ENCODE measurements at places on chromosomes 3 and 15.

DNA sequence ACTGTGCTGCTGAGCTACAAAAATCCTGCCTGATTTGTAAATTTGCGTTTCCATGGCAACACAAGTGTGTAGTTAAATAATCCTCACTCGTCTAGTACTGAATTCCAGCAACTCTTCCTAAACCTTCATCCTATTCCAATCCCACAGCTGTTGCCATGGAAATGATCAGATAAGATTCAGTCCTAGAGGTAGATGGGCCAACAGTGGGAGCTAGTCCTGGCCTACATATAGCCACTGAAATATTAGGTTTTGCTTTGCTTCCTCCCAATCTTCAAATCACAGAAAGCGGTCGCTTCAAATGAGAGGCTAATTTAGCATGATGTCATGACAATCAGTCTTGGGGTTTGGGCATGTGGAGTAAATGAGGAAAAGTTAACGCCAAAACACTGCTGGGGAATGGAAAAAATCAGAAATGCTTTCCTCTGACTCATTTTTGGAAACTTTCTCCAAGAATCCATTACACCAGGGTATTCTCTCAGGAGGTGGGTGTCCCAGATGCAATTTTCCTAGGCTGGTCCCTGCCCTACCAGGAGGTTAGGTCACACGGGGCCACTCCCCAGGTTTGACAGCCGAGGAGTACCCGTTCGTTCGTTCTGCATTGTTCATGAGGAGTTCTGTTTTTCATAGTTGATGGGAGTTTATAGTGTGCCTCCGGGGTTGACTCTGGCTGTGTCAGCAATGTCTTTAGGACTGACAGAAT, 159.2 kb upstream of the SLCO3A1 start:
- DNase-seq: no peak

DNA sequence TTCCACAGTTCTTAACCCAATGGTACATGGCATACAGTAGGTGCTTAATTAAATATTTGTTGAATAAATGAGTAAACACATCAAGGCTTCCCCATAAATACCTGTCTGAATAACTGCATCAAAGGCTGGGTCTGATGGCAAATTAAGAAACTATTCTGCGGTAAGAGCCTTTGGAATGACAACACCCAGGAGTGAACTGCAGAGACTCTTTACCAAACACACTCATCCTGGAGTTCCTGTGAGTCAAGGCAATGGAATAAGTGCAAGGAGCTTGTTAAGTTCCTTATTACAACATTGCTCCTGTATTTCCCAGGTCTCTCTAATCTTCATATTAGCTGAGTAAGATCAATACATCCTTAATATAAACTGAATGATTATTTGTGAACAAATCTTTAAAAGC, 119.9 kb upstream of the STT3B start:
- DNase-seq: no peak

GRCh38 chr3:77041811-77042210, 1.9 kb downstream of the ROBO2 start:
- DNase-seq: no peak

DNA sequence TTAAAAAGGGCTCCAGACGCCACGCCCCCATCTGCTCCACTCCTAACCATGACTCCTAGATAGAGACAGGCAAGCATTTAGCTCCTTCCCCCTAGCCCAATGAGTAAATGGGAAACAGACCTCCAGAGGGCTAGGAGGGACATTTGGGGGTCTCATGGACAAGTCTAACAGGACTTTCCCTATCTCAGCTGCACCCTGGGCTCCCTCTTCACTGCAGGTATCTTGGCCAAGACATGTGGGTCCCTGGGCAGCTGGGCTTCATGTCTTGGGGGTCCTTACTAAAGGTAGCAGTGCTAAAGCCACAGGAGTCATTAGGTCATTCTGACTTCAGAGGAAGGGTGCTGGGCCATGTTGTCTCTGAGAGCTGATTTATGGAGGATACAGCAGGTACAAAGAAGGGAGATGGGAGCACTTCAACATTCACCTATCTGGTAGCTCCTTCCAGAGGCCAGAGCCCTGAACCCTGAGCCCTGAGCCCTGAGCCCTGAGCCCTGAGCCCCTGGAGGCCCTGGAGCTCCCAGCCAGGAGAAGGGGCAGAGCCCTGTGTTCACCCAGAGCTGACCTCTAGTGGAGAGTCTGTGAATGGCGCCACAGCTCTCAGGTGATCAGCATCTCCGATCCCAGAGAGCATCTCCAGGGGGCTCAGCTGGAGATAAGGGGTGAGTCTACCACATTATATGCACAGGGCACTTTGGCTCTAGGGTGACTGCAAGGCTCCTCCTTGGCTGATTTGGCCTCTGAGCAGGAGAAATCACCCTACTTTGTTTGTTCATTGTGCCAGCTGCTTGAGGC, 40.1 kb upstream of the EPHB1 start:
- peak; percentile 44 for DNase-seq

DNA sequence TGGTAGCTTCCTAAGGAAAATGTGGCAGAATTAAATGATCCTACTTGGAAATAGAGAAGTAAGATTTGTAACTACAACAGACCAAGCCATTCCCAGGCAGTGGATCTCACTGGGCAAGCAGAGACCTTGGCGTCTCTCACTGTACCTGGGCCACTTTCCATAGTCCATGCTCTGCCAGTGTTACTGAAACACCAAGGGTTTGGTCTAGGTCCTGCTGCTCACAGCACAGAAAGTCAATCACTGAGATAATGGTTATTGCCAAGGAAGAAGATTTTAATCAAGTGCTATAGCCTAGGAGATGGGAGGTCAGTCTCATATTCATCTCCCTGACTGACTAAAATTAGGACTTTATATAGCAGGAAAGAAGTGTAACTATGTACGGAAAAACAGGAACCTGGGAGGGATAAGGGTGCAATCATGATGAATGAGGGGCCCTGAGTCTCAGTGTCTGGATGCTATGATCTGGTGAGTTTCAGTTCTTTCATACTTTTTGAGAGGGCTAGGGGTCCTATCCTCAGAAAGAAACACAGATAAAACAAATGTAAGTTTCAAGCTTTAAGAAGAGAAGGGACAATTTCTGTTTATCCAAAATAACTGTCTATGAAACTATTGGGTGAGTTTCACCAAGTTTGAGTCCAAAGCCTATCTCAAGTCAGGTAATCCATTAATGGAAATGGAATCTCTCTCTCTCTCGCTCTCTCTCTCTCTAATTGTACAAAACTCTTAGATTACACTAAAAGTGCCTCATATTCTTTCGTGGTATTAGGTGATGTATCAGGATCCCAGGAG, 20.6 kb downstream of the GPR15 start:
- DNase-seq: no peak

DNA sequence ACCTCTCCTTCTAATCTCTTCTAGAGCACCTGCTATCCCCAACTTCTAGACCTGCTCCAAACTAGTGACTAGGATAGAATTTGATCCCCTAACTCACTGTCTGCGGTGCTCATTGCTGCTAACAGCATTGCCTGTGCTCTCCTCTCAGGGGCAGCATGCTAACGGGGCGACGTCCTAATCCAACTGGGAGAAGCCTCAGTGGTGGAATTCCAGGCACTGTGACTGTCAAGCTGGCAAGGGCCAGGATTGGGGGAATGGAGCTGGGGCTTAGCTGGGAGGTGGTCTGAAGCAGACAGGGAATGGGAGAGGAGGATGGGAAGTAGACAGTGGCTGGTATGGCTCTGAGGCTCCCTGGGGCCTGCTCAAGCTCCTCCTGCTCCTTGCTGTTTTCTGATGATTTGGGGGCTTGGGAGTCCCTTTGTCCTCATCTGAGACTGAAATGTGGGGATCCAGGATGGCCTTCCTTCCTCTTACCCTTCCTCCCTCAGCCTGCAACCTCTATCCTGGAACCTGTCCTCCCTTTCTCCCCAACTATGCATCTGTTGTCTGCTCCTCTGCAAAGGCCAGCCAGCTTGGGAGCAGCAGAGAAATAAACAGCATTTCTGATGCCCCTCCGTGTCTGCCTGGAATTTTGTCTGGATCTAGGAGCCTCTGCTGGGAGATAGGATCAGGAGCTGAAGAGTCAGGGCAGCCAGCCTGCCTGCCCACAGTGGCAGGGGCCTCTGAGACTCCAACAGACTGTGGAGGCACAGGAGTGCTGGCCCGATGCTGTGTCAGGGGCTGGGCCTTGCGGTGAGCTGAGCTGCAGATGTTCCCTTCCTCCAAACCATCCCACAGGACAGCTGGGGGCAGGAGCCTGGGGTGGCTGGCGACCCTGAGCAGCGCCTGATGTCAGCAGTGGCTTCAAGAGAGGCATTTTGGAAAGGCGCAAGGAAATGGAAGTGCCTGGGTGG, 3.0 kb downstream of the ISLR start:
- no peak for DNase-seq

GRCh38 chr3:191424881-191425280, 36.1 kb upstream of the PYDC2 start:
- DNase-seq: no peak

DNA sequence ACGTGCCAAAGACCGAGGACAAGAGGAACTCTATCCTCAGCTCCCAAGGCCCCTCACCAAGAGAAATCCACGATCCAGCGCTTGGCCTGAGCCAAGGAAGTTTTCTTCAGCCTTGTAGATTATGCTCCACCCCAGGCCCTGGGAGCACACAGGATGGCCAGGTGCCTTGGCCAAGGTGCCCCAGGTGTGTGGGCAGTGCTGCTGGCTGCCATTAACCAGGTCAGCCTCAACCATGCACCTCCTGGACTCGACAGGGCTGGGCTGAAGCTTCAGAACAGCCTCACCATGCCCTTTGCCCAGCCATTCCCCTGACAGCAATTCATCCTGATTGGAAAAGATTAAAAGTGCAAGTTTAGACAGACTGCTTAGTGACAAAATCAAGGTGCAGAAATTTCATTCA, 10.9 kb upstream of the MESP1 start:
- DNase-seq: no peak

GRCh38 chr3:60764870-60765269, 486.4 kb downstream of the FHIT start:
- DNase-seq: no peak

- no peak for DNase-seq
Measured at GRCh38 chr3:192170659-192171058, 556.7 kb downstream of the FGF12 start.

GRCh38 chr15:35674873-35675781, 129.2 kb upstream of the DPH6 start:
- DNase-seq: no peak

- no peak for DNase-seq
Measured at GRCh38 chr3:77606372-77606771, 566.5 kb downstream of the ROBO2 start.

DNA sequence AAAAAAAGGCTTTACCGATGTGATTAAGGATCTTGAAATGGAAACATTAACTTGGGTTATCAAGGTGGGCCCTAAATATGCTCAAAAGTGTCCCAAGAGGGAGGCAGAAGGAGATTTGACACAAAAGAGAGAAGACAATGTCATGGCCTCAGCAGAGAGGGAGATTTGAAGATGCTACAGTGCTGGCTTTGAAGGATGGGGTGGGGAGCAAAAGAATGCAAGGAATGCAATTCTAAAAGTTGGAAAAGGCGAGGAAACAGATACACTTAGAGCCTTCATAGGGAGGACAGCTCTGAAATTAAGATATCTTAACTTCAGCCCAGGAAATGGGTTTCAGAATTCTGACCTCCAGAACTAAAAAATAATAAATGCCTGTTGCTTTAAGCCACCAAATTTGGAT, 314.5 kb upstream of the CCDC54 start:
- no peak for DNase-seq

GRCh38 chr15:65956307-65956706, 87.0 kb downstream of the RAB11A start:
- no peak for DNase-seq

DNA sequence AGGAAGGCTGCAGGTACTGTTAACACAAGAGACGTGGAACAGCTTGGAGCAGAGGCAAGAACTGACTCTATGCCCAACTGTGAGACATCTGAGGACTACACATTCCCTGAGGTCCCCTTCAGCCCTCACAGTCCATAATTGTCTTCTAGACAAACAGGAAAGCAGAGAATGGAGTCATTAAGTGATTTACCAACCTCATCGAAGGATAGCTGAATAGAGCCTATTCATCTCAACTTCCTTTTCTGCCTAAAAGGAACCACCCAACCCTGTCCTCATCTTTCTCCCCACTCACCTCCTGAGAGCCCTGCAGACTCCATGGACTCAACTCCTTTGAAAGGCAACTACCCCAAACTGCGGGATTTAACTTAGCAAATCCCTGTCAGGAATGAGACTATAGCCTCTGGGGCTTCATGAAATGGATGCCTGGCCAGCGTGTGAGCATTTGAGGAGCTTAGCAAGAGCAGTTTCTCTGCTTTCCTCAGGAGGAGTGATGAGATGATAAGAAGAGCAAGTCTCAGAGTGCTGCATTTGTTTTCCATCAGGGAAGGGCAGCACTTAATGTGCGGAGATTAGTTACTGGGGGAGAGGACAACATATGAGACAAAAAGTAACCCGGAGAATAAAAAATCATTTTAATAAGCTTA, 61.5 kb upstream of the FILIP1L start:
- DNase-seq: no peak

GRCh38 chr3:86788371-86788770, 202.6 kb downstream of the VGLL3 start:
- no peak for DNase-seq

DNA sequence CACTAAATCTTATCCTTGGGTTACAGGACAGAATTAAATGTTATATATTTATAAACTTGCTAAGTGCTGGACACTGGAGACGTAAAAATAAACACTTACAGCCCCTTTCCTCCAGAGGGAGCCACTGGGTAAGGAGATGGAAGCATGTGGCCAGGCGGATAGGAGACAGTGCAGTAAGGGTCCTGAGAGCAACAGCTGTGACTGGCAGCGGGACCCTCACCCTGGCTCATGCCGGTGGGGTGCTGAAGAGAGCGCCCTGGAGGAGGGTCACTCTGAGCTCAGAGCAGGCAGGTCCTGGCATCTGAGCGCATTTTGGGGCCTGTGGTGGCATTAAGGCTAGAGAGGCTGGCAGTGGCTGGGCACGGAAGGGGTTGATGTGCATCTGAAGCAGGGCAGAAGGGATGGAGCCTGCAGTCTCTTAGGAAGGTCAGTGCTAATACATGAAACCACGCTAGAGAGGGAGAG, 16.0 kb downstream of the SEC61A1 start:
- peak; percentile 59 for DNase-seq

GRCh38 chr3:29070959-29071634, 209.8 kb upstream of the RBMS3 start:
- DNase-seq: no peak

DNA sequence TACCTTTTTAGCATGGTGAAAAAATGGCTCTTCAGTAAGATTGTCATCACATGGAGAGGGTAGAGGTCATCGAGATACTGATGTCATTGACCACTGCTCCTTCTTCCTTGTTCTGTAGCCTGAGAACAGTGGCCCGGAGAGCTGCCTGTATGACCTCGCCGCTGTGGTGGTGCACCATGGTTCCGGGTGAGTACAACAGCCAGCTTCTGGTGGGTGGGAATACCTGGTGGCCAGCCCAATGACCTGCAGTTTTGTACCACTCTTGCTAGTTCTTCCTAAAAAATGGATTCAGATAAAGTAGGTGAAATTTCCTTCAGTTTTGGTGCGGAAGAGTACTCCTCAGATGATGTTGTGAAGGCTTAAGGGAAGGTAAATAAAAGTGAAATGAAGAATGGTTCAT, 8.4 kb upstream of the FBXL22 start:
- DNase-seq: no peak

- DNase-seq: peak; percentile 3
Measured at GRCh38 chr3:47323431-47324277, 40.9 kb downstream of the KLHL18 start.

Data from ACHN (cell line).